ENCODE measurements at places on chromosomes 3 and 15. TPM values are rescaled to one million over a fixed set of nuclear protein-coding genes. Genes with fewer than 3 reads are reported as not detected.

DNA sequence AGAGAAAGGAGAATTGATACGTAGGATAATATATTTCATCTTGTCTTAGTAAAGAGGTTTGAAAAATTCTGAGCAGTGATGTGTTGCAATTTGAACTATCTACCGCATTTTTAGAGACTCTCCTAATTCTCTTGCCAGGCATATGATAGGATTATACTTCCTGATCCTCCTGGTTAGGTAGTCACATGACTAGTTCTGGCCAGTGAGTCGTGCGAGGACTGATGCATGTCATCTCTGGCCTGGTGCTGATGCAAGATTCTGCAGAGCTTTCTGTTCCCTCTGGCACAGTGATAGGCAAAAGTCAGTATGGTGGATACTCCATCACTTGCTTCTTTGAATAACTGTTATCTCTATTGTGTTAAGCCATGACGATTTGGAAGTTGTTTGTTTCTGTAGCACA is 277.6 kb upstream of the NAALADL2 start:
- DNase-seq: no peak

DNA sequence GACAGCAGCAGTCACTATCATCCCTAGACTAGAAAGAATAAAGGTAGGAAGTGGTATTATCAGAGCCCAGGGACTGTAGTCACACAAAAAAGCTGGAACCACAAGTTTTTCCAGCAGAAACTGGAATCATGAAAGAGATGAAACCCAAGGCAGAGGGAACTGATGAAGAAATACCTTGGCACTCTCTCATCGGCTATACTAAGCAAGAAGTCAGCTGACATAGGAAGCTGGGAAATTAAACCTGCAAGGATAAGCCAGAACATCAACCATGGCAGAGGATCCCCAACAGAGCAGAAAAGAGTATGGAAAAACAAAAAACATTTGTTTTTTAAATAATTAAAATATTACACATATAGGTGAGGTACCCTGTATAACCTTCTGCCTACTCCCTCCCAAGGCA is 86.5 kb downstream of the AQR start:
- DNase-seq: no peak

- DNase-seq: no peak
Observed at GRCh38 chr3:25433868-25434267, 5.8 kb downstream of the RARB start.

Gene KCNH8
- not detected for total RNA-seq

Gene HDGFL3
- 31.3 TPM for total RNA-seq

GRCh38 chr3:94433811-94434210 is 370.9 kb downstream of the NSUN3 start:
- no peak for DNase-seq

DNA sequence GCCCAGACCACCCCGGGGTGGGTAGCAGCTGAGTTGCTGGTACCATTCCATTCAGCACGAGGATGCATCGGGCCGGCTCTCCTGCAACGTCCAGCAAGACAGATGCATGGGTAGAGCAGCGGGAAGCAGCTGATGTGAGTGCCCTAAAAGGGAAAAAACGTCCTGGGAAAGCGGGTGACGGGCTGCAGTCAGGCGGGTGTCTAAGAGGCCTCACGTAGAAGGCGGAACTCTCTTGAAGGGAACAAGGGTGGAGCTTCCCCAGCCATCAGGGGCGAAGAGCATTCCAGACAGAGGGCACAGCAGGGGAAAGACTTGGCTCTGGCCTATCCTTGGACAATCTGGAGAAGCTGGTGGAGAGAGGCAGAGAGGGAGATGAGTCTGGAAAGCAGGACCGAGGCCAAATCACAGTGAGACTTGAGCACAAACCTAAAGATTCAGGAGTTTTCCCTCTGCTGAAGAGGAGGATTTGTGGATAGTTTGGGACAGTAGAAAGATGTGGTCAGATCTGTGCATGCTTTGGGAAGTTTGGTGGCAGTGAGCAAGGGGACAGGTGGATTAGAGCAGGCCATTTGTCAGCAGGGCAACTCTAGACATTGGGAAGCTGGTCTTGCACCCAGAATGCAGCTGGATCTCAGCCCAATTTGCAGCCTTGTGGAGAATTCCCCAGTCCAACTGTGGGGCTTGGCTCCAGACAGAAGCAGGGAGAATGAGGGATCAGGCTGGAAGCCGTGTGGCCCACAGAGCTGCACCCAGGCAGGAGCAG is 70.7 kb downstream of the SEMA5B start:
- DNase-seq: no peak

Gene ZDHHC19
- total RNA-seq: not detected

DNA sequence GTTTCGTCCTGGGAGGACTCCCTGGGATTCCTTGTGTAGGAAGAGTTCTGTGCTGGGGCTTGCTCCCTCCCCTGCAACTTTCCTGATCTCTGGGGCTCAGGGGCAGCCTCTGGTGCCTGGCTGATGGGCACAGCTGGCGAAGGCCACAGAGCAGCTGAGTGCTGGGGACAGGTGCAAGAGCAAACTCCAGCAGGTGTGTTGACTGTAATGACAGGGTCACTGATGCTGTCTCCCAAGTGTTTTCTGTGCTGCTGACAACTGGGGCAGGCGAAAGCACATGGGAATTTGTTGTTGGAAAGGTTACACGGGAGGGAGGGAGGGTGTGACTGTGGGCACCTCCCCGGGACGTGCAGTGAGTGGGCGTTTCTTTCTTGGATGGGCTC is 21.6 kb downstream of the CPN2 start:
- no peak for DNase-seq

DNA sequence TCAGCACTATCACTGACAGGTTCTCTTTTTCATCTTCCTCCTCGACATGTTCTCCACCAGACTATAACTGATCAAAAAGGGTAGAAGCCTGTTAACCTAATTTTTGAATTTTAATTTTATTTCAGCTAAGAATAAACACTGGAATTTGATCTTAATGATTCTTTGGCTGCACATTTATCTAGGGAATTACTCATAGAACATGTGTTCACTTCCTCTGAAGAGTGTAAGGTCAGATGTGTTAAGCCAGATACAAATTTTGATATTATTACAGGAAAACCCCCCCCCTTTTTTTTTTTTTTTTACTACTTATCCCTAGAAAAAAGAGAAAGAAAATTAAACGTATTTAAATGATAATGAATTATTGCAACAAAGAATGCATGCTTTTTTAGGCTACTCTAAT is 15.0 kb downstream of the DCBLD2 start:
- DNase-seq: no peak

- no peak for DNase-seq
Observed at GRCh38 chr3:80696280-80696679, 928.5 kb upstream of the ROBO1 start.

DNA sequence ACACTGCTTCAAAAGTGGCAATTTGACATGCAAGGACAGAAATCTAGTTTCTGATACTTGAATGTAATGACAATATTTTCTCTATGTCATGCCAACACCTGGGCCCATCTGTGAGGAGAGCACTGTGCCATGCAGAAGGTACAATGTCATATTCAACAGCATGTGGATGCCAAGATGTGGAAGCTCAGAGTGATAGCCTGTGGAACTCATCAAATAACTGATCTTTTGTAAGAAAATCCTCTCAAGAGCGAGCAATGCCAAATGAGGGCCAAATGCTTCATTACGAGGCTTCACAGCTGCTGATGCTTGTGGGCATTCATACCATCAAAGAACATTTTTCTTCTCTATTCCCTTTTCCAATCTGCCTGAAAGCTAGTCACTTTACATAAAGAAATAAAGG is 95.1 kb downstream of the ROBO1 start:
- no peak for DNase-seq

GRCh38 chr3:57179580-57180410 is 14.6 kb upstream of the IL17RD start:
- peak; percentile 37 for DNase-seq

DNA sequence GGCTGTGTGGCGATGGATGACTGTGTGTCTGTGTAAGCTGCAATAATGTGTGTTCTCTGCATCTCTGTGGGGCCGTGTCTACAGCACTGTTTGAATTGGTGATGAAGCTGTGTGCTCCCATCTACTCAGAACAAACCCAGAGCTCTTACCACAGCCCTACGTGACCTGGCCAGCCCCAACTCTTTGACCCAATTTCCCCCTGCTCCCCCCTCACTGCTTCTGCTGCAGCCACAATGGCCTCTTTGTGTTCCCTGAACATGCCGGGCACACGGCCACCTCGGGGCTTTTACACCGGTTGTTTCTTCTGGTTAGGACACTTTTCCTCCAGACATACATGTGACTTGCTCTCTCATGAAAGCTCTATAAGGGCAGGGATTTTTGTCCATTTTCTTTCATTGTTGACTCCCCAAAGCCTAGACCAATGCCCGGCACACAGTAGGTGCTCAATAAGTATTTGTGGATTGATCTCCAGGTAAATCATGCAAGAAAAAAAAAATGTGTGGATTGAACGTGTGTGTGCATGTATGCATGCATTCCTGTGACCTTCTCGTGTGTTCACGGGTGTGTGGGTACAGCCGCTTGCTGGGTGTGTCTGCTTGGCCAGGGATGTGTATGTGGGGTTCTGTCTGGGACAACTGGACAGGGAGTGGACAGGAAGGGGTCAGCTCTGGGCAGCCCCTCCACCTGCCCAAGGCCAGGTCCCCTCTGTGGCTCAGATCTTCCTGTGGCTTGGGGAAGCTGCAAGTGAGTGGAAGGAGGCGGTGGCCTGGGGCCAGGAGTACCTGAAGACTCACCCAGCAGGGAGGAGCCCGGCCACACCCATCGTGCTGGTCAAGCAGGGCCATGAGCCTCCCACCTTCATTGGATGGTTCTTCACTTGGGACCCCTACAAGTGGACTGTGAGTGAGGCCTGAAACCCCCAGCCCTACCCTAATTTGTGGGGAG is 14.8 kb downstream of the VILL start:
- peak; percentile 58 for DNase-seq

Gene SCAANT1
- total RNA-seq: not detected

- no peak for DNase-seq
Observed at GRCh38 chr3:45682311-45682710, 6.9 kb upstream of the SACM1L start.

Gene GOLGA8G
- total RNA-seq: not detected

Gene SYNPR
- not detected for total RNA-seq

Measured in G401 (cell line).